ENCODE measurements at places on chromosomes 3 and 15.

- DNase-seq = no peak
Observed at GRCh38 chr3:39748002-39748401, 61.4 kb upstream of the MYRIP start.

GRCh38 chr3:39216176-39216790 lies 23.9 kb upstream of the XIRP1 start:
- DNase-seq = no peak

DNA sequence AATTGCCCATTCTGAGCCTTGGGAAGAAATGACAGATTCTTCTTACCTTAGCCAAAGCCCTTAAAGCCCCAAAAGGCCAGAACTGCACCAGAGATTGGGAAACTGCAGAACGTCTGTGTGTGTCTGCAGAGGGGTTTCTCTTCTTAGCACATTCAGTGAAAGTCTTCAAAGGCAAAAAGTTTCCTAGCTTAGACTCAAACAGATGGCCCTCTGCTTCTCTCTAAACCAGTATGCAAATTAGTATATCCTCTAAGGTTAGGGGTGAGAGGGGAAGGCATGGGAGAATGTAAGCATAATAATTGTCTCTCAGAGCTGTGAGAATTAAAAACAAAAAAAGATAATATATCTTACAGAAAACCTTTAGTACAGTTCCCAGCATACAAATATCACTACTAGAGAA lies 334.0 kb upstream of the MCTP2 start:
- no peak for DNase-seq

- DNase-seq = no peak
Observed at GRCh38 chr3:16849795-16850194, 35.0 kb upstream of the PLCL2 start.

- no peak for DNase-seq
Observed at GRCh38 chr15:61422773-61423172, 193.7 kb upstream of the RORA start.

- DNase-seq = no peak
Observed at GRCh38 chr3:54257125-54257720, 134.9 kb downstream of the CACNA2D3 start.

- no peak for DNase-seq
Observed at GRCh38 chr3:192339214-192339613, 388.1 kb downstream of the FGF12 start.

DNA sequence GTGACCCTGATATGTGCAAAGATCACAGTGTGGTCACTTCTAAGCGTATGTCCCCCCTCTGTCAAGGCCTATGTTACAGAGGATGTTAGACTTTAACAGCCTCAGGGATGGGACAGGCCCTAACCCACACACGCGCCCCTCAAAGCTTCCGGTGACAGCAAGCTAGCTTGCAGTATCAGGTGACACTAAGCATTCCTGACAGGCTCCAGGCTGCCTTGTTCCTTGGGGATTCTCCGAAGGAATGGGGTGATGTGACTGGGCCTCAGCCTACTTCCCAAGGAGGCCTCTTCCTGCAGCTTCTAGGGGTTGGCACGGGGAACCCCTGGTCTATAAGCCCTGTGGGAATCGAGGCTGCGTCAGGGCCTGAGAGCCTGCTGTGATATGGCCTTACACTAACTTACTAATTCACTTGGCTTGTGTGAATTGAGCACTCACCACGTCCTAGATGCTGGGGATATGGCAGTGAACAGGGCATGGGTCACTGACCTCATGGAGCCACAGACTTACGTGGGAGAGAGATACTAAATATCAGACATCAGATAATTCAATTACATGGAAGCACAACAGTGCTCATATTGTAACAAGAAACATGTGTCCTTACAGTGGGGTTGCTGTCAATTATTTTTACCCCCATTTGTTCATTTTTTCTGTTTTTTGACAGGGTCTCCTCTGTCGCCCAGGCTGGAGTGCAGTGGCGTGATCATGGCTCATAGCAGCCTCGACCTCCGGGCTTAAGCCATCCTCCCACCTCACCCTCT lies 11.4 kb upstream of the SPTBN5 start:
- no peak for DNase-seq
